ENCODE measurements at places on chromosomes 6 and 20.

GRCh38 chr20:14700639-14700960 is 363.2 kb upstream of the FLRT3 start:
- DNase-seq: no peak

- DNase-seq: no peak
Observed at GRCh38 chr6:16267428-16268263, 29.3 kb downstream of the GMPR start.

DNA sequence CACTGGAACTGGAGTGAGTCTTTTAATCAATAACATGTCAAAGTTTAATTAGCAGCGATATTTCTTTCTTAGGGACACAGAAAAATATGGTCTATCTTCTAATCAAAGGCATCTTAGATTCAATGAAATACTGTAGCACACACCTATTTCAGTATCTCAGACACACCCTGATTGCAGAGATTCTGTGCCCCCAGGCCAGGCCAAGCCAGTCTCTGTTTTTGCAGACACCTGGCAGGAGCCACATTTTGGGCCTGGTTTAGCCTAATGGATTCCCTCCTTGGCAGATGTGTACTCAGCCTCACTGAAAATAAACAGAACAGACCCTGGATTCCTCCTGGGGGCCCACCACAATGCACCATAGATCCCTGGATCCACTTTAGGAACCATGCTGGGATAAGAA is 74.8 kb downstream of the LRFN2 start:
- no peak for DNase-seq

DNA sequence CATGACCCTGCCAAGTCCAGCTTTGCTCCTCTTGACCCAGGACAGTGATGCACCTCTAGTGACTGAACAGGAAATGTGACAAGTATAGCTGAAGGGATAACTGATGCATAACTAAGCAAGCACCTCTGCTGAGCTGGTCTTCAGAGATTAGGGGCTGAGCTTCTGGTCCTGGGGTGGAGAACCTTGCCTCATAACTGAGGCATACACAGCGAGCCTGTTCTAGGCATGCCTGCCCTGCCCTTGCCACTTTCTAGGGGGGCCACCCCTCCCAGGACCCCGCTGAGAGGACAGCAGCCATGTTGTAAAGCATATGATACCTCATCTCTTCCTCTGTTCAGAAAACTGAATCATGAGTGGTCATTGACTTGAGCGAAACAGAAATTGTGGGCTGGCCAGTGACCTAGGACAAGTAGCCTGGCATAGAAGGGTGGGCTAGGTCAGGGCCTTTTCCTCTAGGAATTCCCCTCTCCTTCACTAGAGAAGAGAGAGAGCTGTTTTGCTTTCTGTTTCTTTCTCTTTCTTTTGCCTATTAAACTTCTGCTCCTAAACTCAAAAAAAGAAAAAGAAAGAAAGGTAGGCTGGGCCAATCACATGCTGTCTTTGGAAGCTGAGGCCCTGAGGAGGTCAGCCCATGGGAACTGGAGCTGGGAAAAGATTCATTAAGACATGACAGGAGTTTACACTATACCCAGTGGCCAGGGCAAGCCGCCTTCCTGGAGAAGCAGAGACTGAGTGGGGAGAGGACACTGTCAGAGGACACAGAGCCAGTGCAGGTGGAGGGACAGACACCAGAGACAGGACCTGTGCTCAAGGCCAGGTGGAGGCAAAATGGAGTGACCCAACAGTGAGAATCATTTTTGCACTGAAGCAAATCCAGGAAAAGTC is 23.1 kb downstream of the ALDH5A1 start:
- DNase-seq: no peak

GRCh38 chr20:7232796-7233195 is 465.3 kb downstream of the BMP2 start:
- no peak for DNase-seq

DNA sequence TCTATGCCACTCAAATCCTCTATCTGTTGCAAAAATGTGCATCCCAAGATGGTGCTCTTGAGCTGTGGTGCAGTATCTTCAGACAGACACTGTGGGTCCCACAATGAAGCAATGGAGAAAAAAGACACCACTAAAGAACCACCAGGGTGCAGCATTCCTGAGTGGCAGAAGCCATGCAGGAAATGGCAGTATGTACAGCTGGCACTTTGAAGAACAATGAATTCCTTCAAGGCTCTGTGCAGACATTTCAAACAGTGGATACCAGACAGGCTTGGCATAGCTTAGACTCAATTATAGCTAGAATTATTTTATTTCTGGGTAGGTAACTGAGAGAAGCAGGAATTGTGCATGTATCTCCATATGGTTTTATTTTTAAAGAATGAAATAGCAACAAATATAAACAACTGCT is 24.0 kb upstream of the HDAC2 start:
- no peak for DNase-seq

- no peak for DNase-seq
Observed at GRCh38 chr20:8951164-8951563, 117.7 kb upstream of the PLCB4 start.

- DNase-seq: no peak
Observed at GRCh38 chr20:58619077-58619863, 31.8 kb upstream of the STX16 start.

DNA sequence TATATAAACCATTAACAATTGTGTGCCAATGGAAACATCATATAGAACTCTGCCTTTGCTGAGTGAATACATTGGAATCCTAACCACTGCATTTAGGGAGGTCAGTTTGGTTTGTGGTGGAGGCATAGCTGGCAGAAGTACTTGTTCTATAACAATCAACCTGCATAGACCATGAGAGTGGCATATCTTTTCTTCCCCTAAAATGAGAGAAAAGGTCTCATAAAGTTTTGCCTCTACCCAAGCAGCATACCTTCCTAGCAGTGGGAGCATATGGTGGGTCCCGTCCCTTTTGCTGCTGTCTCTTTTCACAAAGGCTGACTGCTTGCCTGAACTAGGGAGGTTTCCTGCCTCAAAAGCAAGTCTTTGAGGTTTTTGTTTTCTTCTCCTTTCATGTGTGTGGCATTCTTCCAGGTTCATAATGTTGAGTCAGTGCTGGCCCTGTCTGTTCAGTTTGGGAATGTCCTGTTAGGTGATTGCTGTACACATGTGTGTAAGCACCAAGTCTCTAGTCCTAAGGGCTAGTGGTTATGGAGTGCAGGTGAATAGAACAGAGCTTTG is 61.2 kb upstream of the SUPT3H start:
- no peak for DNase-seq

GRCh38 chr6:3451498-3451897 is 5.4 kb downstream of the SLC22A23 start:
- DNase-seq: no peak

DNA sequence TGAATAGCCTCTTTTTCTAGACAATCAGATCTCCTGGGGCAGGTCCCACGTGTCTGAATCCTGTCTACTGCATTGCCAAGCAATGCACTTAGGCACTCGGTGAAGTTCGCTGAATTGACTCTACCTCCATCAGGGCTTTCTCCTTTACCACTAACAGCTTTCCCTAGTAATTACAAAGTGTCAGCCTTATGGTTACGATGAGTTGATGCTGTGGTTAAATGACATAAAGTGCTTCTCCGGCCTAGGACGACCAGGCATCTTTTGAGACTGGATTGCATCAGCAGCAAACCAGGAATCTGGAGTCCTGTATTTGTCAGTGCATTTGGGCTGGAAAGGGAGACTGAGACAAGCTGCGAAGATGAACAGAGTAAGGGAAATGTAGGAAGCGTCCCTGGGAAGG is 21.5 kb downstream of the NOX3 start:
- no peak for DNase-seq

DNA sequence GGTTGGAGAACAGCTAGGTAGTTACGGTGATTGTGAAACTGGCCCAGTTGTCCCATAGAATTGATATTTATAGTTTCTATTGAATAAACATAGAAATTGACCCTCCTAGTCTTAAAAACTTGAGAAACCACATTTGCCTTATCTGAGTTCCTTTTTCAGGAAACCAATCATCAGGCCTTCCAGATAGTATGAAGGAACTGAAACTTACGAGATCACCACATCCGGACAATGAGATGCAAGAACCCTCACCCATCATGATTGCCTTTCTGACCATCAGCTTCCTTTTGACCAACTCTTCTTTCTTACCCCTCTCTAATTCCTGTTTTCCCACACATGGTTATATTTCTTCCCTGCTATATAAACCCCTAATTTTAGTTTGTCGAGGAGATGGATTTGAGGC is 21.8 kb downstream of the SLC35F1 start:
- DNase-seq: no peak
